ENCODE measurements at places on chromosomes 13 and 19. TPM values are rescaled to one million over a fixed set of nuclear protein-coding genes. Genes with fewer than 3 reads are reported as not detected.

- no peak for DNase-seq
- H3K4me3 ChIP-seq = no peak overlapping the region
- H3K27ac ChIP-seq = no peak overlapping the region
- no peaks in the 10 kb centered on the region for H3K36me3 ChIP-seq
- H3K27me3 ChIP-seq = no peaks in the 10 kb centered on the region
Measured at GRCh38 chr13:59119475-59119874, 1044.3 kb downstream of the DIAPH3 start.

GRCh38 chr13:26941345-26942174, 181.0 kb upstream of the GPR12 start:
- no peaks in the 10 kb centered on the region for H3K36me3 ChIP-seq
- no peaks in the 10 kb centered on the region for H3K4me1 ChIP-seq
- H3K27ac ChIP-seq = no peak overlapping the region
- no peak for DNase-seq

Gene IFNL2
- total RNA-seq = not detected

Gene CFD
- total RNA-seq = 100 TPM

Data from adrenal gland (tissue), 19 donors.